ENCODE measurements at places on chromosomes 13 and 19. TPM values are rescaled to one million over a fixed set of nuclear protein-coding genes. Genes with fewer than 3 reads are reported as not detected.

DNA sequence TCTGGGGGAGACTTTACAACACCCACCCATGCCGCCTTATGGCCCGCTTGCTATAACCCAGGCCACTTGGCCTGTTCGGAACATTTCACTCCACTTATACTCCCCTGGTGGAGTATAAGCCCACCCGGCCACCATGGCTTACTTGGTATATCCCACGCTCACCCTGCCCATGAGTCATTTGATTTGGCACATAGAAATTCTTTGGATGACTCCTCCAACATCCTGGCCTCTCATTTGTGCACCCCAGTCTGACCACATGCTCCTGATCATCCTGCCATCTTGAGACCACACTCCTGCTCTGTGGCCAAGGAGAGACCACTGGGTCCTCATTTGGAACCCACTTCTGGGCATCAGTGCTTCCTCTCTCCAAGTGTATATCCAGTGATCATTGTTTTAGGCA lies 5.2 kb downstream of the SPACA6 start:
- peak; percentile 78 for DNase-seq

- no peak for DNase-seq
Measured at GRCh38 chr19:21586311-21587116, 81.1 kb downstream of the ZNF429 start.

GRCh38 chr13:75760131-75761021 lies 124.2 kb downstream of the LMO7 start:
- no peak for DNase-seq

GRCh38 chr19:37718304-37718703 lies 1.3 kb downstream of the ZNF607 start:
- DNase-seq, result no peak

DNA sequence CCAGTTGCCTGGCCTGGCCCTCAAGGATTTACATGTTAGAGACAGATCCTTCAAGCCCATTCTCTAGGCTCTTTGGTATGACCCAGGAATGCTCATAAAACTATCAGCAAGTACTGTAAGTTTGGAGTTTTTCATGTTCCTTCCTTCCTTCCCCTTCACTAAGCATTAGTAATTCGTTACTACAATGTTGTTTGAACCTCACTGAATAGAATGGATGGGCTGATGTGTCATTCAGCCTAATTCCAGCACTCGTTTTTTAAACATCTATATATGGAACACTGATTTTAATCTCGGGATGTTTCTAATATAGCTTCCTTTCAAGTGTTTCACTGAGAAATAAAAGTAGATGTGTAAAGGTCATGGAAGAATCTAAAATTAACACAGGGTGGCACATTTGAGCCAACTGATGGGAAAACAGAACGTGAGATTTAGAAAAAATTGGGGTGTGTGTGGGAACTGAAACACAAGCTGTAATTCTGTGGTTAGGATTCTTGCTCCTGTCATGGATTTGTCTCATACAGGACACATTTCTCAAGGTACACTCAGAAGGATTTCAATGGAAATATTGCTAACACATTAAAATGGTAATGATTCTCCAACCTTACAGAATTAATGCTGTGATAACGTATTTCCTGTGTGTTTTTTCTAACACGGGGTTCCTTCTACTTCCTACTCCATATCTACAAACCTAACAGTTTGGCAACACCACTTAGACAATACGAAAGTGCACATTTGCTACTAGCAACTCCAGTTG lies 93.4 kb downstream of the FLT1 start:
- peak; percentile 62 for DNase-seq

DNA sequence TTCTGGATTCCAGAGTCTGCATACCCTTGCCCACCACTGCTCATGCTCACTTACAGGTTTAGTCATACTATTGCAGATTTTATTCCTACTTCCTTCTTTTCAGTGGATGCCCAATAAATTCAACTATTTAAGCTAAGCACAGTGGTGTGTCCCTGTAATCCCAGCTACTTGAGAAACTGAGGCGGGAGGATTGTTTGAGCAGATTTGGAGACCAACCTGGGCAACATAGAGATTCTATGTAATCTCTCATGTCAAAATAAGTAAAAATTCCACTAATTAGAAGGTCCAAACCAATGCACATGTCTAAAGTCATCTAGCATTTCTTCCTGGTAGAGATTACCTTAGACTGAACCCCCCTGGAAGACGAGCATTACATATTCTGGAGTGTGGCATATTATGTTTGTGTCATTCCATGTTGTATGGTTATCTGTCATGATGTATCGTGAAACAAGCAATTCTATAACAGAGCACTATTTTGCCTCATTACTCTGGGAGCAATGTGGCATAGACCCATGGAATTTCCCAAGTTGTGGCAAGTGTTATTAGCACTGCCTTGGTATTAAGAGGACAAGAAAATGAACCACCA lies 8.3 kb downstream of the HMGB1 start:
- no peak for DNase-seq

DNA sequence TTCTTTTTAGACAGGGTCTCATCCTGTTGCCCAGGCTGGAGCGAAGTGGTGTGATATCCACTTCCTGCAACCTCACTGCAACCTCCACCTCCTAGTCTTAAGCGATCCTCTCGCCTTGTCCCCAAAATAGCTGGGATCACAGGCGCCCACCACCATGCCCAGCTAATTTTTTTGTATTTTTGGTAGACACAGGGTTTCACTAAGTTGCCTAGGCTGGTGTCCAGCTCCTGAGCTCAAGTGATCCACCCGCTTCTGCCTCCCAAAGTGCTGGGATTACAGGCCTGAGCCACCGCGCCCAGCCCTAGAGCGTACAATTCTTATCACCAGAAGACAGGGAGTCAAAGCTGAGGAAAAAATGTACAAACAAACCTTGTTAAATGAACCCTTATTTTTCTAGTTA lies 4.5 kb upstream of the ELOF1 start:
- DNase-seq, result no peak

DNA sequence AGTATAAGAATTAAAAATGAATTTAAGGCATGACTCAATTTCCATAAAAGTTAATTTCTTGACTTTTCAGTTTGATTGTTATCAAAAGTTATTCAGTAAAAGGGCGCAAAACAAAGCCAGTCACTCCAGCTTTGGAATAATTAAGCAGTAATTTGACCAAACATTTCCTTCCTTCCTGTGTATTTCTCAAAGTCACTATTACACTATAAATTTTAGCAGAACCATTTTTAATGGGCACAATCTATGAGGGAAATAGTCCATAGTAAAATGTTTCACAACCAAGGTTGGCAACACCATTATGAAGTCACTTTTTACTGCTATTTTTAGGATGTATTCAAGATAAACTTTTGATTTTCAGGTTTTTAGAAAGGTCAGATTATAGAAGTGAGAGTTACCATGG lies 91.0 kb downstream of the DACH1 start:
- DNase-seq, result no peak

DNA sequence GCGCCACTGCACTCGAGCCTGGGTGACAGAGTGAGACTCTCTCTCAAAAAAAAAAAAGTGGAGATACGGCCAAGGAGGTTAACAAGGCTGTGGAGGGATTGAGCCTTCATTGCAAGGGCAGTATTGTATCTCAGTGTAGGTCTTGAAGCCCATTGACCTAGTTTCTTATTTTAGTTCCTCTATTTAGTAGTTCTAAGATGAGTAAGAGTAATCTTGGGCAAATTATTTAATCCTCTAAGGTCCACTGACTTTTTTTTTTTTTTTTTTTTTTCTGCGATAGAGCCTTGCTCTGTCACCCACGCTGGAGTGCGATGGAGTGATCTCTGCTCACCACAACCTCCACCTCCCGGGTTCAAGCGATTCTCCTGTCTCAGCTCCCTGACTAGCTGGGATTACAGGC lies 14.3 kb upstream of the ILF3 start:
- no peak for DNase-seq

- DNase-seq, result no peak
Measured at GRCh38 chr19:9741476-9742171, 26.9 kb downstream of the ZNF846 start.

DNA sequence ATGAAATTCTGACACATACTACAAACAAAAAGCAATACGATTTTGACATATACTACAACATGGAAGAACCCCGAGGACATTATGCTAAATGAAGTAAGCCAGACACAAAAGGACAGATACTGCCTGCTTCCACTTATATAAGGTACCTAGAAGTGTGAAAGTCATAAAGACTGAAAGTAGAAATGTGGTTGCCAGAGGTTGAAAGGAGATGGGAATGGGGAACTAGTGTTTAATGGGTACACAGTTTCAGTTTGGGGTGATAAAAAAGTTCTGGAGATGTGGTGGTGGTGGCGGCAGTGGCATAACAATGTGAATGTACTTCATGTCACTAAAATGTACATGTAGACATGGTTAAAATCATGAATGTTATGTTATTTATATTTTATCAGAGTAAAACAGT lies 12.1 kb upstream of the NDFIP2 start:
- no peak for DNase-seq

DNA sequence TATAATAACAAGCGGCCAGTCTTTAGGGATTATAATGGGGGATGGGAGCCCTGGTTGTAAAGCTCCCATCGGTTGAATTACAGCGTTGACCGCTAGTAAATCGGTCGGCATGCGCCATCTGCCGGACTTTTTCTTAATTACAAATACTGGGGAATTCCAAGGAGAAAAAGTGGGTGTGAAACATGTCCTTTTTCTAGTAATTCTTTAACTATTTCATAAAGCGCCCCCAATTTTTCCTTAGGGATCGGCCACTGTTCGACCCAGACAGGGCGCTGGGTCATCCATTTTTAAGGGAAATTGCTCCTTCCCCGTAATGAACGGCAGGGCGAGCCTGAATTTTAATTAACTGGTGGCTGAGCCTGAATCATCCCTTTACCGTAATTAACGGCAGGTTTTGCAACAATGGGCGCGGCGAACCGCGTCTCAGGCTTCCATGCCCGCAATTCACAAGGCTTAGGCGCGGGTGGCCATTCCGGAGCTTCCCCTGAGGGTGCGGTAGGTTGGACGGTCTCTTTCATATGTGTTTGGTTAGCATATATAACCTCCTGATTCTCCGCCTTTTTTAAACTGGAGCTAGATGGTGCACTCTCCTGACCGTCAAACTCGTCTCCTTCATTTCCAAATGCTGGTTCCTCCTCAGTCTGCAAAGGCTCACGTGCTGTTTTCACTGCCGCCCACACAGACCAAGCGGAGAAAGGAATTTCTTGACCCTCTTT lies 30.2 kb upstream of the EVI5L start:
- DNase-seq, result peak; percentile 64

DNA sequence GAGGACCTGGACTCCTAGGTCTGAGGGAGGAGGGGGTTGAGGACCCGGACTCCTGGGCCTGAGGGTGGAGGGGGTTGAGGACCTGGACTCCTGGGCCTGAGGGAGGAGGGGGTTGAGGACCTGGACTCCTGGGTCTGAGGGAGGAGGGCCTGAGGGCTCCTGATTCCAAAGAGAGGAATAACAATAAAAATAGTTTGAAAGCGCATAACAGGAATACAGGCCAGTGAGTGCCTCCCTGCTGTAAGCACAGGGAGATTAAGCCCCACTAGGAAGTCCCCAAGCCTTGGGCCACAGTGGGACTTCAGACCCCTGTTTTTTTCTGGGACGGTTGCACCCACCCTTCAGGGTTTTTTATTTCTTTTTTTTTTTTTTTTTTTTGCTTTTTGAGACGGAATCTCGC lies 1.2 kb upstream of the SBK2 start:
- no peak for DNase-seq

GRCh38 chr19:39448271-39448670 lies 2.9 kb downstream of the SUPT5H start:
- peak; percentile 55 for DNase-seq

DNA sequence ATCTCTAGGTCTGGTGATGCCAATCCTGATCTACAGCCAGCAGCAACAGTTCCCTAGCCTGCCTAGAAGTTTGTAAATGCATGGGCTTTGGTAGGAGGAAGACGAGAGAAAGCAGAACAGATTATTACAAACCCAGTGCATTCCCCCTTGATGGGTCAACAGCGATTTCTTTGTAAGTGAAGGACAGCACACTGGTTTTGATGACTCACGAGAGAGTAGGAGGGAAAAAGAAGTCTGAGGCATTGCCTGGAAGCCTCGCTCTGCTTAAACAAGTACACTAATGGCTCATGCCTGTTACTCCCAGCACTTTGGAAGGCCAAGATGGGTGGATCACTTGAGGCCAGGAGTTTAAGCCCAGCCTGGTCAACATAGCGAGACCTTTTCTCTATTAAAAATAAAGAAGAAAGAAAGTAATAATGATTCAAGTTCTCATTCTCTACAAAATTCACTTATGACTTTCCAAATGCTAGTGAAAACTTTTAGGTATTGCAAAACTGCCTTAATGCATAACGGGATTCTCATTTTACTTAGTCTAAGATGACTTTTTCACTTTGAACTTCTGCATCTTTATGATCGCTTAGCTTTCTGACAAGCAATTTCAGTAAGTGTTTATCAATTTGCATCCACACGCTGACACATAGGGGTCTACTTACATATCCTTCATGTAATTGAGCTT lies 47.7 kb upstream of the USPL1 start:
- DNase-seq, result peak; percentile 93

GRCh38 chr19:10749435-10750384 lies 31.8 kb downstream of the DNM2 start:
- DNase-seq, result no peak

- no peak for DNase-seq
Measured at GRCh38 chr13:34884366-34884765, 57.7 kb upstream of the NBEA start.

- no peak for DNase-seq
Measured at GRCh38 chr13:34862716-34863115, 79.4 kb upstream of the NBEA start.

DNA sequence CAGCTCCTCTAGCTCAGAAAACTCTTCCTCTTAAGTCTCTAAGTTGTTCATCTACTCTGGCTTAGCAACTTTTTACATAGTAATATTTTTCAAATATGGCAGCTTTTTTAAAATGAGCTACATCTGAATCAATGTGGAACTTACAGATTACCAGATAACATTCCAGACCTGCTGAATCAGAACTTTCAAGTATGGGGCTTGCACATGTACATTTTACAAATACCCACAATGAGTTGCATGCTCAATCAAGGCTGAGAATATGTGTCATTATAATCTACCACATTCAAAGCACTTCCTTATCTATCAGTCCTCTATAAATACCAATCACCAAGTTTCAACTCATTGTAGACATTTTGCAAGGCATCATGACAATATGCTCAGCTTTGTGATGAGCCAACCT lies 383.1 kb downstream of the FGF14 start:
- DNase-seq, result no peak

GRCh38 chr13:46996316-46997030 lies 99.6 kb upstream of the HTR2A start:
- no peak for DNase-seq

- no peak for DNase-seq
Measured at GRCh38 chr13:94033830-94034642, 445.4 kb downstream of the DCT start.

GRCh38 chr13:97335488-97336134 lies 98.4 kb upstream of the RAP2A start:
- DNase-seq, result no peak

- DNase-seq, result no peak
Measured at GRCh38 chr19:54312436-54313377, at the start of gene LILRA5. LILRA5 (minus strand) TSS chr19:54313166; CDS start chr19:54313019, 147 bp downstream.

The ZNF491 gene
- 2.5 TPM for total RNA-seq

The SLC15A1 gene
- under 0.01 TPM for total RNA-seq

The HSH2D gene
- total RNA-seq, result not detected

The ZNF729 gene
- total RNA-seq, result not detected

The IL11 gene
- total RNA-seq, result 8.4 TPM

The SIPA1L3 gene
- 10.5 TPM for total RNA-seq

The SMIM17 gene
- 0.36 TPM for total RNA-seq

The BCL2L12 gene
- total RNA-seq, result 26.8 TPM

The PPP1R12C gene
- 22.3 TPM for total RNA-seq

All from RPMI7951 (cell line).